ENCODE measurements at places on chromosomes 3 and 15.

- DNase-seq, result peak; percentile 37
Measured at GRCh38 chr3:119417771-119418512, 45.5 kb downstream of the TMEM39A start.

DNA sequence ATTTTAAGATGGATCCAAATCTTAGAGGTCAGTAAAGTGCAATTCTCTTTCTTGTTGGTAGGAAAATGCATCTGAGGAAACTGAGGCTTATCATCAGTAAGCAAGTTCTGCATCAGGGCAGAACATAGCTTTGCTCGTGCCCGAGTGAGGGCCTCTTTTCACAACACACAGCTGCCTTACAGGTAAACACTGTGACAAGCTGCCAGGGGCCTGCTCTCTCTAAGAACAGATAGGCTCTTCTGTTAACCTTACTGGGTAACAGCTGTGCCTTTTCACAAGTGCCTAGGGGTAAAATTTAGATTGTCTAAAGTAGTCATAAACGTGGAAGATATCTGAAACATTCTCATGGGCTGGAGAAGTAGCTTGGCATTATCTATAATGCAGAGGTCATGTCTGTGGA lies 118.1 kb downstream of the C3orf38 start:
- no peak for DNase-seq

- DNase-seq, result no peak
Measured at GRCh38 chr3:168398371-168399025, 302.8 kb upstream of the GOLIM4 start.

GRCh38 chr3:31516757-31517156 lies 16.0 kb upstream of the STT3B start:
- no peak for DNase-seq

- no peak for DNase-seq
Measured at GRCh38 chr3:128800241-128801187, 74.5 kb downstream of the RAB7A start.

- DNase-seq, result no peak
Measured at GRCh38 chr3:127041264-127041820, 58.4 kb downstream of the PLXNA1 start.

- no peak for DNase-seq
Measured at GRCh38 chr3:61169621-61170251, 81.5 kb downstream of the FHIT start.

- DNase-seq, result no peak
Measured at GRCh38 chr15:39748276-39748675, 34.4 kb downstream of the FSIP1 start.

DNA sequence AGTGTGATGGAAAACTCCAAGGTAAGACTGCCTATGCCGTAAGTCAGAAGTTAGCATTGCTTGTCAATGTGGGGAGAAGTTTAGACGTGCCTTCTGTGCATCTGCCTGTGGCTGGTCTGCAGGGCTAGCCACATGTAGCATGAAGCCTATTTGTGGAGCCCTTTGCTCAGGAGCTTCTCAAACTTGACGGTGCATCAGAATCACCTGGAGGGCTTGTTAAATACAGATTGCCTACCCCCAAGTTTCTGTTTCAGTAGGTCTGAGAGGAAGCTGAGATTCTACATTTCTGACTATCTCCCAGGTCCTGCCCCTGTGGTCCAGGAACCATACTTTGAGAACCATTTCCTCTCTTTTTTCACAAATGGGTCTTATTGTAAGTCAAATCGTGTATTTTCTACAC lies 292.1 kb upstream of the TPM1 start:
- DNase-seq, result no peak

DNA sequence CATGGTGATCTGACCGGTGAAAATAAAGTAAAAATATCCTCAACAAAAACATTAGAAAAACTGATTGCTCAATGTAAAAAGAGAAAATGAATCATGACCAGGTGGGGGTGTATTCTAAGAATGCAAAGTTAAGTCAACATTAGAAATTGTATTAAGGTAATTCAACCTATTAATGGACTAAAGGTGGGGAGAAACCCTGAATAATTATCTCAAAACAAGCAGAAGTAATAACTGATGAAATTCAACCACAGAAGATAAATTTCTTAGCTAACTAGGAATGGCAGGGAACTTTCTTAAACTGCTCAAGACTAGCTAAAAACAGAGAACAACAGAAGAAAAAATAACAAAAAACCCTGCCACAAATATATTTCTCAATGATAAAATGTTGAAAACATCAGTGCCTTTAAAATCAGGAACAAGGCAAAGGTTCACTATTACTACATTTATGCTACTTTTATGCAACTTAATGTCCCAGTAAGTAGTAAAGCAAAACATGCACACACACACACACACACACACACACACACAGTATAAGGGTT lies 204.4 kb upstream of the THBS1 start:
- DNase-seq, result no peak

DNA sequence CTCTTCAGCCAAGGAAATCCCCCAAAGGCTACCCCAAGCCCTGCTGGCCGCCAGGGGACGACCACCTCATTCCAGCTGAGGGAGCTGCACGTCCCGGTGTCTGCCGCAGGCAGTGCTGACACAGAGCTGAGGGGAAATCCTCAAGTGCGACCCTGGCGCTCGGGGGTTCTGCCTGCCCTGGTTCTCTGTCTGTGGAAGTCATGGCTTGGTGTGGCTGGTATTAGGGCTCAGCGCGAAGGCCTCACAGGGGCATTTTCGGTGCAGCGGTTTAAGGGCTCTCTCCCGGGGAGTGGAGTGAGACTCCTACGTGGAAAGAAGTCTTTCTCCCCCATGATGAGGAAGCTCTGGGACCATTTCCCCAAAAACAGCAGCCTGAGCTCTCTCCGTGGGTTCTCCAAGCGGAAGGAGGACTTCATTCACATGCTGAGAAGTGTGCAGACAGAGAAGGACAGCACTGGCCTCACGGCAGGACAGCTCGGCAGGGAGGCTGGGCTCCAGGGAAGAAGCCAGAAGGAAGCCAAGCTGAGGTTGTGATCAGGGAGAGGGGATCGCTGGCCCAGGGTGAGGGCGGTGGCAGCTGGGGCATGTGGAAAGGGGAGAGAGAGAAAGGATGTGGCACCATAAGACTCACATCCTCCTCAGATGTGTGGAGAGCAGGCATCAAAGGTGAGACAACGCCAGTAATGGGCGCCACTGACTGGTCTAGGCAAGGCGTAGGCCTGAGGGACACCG lies 48.6 kb downstream of the KLF15 start:
- no peak for DNase-seq

GRCh38 chr3:99764377-99764776 lies 53.3 kb upstream of the CMSS1 start:
- DNase-seq, result no peak

DNA sequence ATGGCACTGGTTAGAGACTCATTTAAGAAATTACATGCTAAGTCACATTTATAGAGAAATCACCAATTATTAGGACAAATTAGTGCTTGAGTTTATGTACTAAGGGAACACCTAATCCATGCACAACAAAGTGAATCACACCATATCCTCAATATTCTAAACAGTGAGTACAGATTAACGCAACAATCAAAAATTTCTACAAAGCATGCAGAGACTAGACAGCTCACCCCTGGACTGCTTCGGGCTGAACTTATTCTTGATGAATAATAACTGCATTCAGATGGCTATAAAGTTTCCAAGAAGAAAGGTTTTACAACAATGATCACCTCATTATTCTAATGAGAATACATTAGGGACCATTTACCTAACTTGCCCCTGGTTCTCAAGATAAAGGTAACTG lies 66.5 kb downstream of the LRRFIP2 start:
- no peak for DNase-seq

DNA sequence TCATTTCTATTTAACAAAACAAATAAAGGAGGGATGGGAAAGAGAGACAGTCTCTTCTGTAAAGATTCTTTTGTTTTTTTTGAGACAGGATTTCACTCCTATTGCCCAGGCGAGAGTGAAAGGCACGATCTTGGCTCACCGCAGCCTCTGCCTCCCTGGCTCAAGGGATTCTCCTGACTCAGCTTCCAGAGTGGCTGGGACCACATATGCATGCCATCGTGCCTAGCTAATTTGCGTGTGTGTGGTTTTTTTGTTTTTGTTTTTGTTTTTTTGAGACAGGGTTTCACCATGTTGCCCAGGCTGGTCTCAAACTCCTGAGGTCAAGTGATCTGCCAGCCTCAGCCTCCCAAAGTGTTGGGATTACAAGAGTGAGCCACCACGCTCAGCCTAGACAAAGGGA lies 23.3 kb downstream of the STAG1 start:
- DNase-seq, result no peak

- DNase-seq, result no peak
Measured at GRCh38 chr3:10553591-10554235, 48.3 kb upstream of the ATP2B2 start.
